ENCODE measurements at places on chromosomes 5 and 9. TPM values are rescaled to one million over a fixed set of nuclear protein-coding genes. Genes with fewer than 3 reads are reported as not detected.

- DNase-seq: no peak
These were observed 125.1 kb upstream of the KLF9 start for GRCh38 chr9:70539526-70539925.

DNA sequence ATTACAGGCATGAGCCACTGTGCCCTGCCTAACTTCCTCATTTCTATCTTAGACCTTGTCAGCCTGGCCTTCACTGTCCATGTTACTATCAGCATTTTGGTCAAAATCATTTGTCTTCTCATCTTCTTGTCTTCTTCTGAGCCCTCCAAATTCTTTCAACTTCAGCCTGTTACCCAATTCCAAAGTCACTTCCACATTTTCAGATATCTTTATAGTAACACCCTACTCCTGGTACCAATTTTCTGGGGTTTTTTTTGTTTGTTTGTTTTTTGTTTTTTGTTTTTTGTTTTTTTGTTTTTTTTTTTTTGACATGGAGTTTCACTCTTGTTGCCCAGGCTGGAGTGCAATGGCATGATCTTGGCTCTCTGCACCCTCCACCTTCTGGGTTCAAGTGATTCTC, 90.3 kb upstream of the LARP1 start:
- DNase-seq: no peak

GRCh38 chr5:37891832-37892231, 52.0 kb upstream of the GDNF start:
- no peak for DNase-seq

DNA sequence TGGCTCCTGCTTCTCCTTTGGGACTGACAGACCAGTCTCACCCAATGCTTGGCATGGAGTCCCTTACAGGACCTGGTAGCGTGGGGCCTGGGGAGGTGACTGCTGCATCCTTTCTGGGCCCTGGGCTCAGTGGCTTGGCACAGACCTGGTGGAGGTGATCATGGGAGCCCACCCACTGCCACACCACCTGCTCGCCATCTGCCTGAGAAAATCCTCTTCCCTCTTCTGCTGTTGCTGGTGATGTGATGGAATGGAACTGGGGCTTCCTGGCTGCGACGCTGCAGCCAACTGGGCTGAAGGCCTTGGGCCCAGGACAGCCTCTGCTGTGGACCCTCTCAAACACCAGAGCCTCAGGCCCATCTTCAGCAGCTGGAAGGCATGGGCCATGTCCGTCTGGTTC, 122.5 kb upstream of the PANK3 start:
- DNase-seq: no peak

- no peak for DNase-seq
These were observed 98.1 kb downstream of the KDM4C start for GRCh38 chr9:6855860-6856259.

GRCh38 chr5:179303451-179304200, 41.6 kb downstream of the ADAMTS2 start:
- no peak for DNase-seq

DNA sequence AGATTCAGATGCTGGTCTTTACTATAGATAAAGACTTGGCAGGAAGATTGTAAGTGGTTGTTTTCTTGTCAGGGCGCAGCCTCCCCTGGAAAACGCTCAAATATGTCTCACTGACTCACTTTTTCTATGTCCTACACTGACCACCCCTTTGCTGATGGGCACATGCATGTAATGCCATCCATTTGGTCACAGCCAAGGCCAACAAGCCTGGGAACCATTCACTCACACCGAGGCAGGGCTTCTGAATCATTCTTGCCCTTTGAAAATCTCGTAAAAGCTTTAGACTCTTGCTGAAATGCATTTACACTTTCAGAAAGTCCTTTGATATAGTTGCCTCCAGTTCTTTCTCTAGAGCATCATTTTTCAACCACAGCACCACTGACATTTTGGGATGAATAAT, 249.4 kb downstream of the ACTL7B start:
- no peak for DNase-seq

GRCh38 chr5:34914671-34915138, 599 bp downstream of the RAD1 start:
- DNase-seq: no peak

GRCh38 chr5:147912011-147912410, 5.7 kb upstream of the C5orf46 start:
- no peak for DNase-seq

DNA sequence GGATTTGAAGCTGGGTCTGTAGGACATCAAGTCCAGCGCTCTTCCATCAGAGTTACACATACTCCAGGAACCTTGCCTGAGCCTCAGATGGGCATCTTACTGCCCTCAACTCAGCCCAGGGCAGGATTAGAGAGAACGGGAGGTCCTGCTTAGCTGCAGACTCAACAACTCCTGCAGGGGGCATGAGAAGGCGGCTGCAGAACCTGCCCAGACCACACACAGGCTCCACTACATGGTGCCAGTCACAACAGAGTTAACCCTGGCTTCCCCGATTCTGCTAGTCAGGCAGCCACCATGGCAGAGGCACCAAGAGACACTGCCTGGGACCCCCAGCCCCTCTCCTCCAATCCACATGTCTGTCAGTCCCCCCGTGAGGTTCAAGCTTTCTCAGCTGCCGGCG, 23.9 kb upstream of the CPLX2 start:
- DNase-seq: no peak

DNA sequence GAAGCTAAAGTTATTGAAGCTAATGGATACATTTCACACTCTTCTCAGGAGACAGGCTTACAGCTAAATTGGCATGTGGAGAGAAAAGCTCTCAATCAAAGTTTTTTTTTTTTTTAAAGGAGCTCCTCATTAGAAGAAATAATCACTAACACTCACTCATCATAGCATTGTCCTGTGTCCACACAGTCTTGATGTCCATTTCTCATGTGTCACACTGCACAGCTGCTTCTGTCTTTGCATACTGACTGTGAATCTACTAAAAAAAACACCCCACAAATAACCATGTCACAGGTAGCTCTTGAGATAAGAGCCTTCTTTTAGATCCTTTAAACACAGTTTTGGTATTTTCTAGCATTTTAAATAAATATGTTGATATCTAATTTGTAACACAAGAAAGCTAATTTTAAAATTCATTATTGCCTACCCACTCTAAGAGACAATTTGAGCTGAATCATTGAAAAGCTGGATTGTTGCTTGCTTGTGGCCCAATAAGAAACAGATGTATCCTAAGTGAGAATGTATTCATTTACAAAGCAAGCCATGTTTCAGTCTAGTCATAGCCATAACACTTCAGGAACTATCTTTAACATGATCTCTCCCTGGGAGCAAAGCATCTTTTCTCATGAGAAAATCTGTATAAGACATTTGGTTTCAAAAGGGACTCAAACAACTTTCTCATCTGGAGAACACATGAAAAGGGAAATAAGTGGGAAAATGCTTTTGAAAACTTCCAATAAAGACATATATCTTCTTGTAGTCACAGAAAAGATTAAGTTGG, 48.1 kb upstream of the PCSK1 start:
- no peak for DNase-seq

GRCh38 chr5:39970117-39970798, 545.5 kb upstream of the DAB2 start:
- no peak for DNase-seq

- DNase-seq: peak; percentile 34
These were observed at the start of gene NCS1 for GRCh38 chr9:130172161-130172857. TSS of gene NCS1 (plus strand) at chr9:130172404. CDS start at chr9:130172664, 260 bp downstream.

DNA sequence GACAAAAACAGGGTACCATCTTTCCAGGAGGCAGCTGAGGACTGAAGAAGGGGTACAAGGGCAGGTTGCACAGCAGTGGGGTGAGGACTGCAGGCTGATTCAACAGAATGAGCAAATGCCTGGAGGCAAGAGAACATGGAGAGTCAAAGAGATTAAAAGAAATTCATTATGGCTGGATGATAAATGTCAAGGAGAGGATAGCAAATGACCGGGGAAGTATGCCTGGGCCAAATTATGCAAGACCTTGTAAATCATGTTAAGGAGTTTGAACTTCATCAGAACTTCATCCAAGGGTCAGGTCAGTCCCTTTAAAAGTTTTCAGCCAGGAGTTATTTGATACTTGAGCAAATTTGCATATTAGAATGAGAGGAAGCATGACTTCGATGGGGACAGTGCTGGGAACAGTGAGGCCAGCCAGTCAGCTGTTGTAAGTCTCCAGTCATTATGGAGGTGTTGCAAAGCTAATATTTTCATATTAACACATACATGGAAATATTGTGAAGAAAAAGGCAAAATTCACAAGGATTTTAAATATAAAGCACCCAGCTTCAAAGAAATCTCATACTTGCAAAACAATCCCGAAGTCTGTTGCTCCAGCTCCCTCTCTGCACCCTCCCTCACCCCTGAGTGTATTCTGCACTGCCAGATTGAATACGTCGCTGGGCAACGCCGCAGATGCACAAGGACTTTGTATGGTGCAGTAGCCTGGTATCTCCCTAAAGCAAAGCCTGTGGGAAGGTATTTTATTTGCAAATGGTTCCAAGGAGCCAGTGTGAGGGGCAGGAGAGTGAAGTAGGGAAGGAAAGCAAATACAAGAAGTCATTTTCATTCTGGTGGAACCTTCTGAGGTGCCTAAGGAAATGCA, 509.8 kb upstream of the TLE4 start:
- DNase-seq: no peak

GRCh38 chr5:91146905-91147600, 236.1 kb downstream of the ARRDC3 start:
- DNase-seq: no peak

GRCh38 chr5:125120012-125120411, 373.6 kb upstream of the ZNF608 start:
- no peak for DNase-seq

Gene GRM6
- 0.81 TPM for polyA plus RNA-seq

Gene SLC6A7
- 0.30 TPM for polyA plus RNA-seq

Gene CDX1
- 0.24 TPM for polyA plus RNA-seq

Gene DEPDC1B
- 3.2 TPM for polyA plus RNA-seq

Gene CTXN3
- polyA plus RNA-seq: 1.0 TPM

Gene SLCO6A1
- polyA plus RNA-seq: 0.48 TPM

Gene PGGT1B
- 19.3 TPM for polyA plus RNA-seq

Gene DRD1
- not detected for polyA plus RNA-seq

Gene FOXD4L3
- 0.29 TPM for polyA plus RNA-seq

Gene TMED7
- polyA plus RNA-seq: 58.9 TPM

Gene MYMK
- 58.2 TPM for polyA plus RNA-seq

Gene PRSS3
- polyA plus RNA-seq: not detected

Gene BNIP1
- polyA plus RNA-seq: 12.7 TPM

Gene LHX3
- polyA plus RNA-seq: not detected

Gene CCT5
- 159 TPM for polyA plus RNA-seq

Gene HTR4
- polyA plus RNA-seq: not detected

Gene GABRB2
- polyA plus RNA-seq: 0.76 TPM
